ENCODE measurements at places on chromosomes 6 and 20.

DNA sequence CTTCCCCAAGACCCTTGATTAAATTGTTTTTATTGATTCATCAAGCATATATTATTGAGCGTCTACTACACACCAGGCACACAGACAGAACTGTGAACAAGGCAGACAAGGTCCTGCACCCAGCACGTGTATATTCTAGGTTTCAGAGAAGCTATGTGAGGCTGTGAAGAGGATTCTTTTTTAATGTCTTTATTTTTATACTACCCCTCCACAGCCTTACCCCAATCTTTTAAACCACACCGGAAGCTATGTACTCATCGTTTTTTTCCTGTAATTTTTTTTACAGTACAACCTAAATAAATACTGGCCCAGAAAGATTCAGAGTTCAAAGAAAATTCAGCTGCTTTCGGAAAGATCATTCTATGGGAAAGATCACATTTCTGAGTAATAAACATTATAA, 10.0 kb downstream of the SGK1 start:
- no peak for DNase-seq

DNA sequence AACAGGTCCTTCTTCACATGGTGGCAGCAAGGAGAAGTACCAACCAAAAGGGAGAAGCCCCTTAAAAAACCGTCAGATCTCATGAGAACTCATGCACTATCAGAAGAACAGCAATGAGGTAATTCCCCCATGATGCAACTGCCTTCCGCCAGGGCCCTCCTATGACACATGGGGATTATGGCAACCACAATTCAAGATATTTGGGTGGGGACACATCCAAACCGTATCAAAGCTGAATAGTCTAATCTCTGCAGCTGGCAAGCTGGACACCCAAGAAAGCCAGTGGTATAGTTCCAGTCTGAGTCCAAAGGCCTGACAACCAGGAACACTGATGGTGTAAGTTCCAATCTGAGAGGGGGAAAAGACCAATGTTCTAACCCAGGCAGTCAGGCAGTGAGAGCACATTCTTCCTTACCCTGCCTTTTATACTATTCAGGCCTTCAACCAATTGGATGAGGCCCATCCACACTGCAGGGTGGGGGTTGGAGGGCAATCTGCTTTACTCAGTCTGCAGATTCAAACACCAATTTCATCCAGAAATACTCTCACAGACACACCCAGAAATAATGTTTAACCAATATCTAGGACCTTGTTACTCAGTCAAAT, 17.9 kb upstream of the CNKSR3 start:
- no peak for DNase-seq

DNA sequence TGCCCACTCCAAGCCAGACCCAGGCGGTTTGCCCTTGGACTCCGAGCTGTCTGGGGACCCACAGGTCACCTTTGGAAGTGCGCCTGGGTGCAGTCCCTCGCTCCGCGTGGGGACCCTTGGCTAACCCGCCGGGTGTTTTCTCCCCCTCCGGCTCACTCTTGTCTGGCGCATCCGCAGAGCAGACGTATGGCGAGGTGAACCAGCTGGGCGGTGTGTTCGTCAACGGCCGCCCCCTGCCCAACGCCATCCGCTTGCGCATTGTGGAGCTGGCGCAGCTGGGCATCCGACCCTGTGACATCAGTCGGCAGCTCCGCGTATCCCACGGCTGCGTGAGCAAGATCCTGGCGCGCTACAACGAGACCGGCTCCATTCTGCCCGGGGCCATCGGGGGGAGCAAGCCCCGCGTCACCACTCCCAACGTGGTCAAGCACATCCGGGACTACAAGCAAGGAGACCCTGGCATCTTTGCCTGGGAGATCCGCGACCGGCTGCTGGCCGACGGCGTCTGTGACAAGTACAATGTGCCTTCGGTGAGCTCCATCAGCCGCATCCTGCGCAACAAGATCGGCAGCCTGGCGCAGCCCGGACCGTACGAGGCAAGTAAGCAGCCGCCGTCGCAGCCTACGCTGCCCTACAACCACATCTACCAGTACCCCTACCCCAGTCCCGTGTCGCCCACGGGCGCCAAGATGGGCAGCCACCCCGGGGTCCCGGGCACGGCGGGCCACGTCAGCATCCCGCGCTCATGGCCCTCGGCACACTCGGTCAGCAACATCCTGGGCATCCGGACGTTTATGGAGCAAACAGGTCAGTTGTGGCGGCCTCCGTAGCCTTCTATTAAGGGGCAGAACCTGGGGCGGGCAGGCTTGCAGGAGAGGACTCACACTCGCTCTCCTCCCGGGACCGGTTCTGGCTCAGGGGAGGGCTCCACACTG, 1.1 kb downstream of the PAX1 start:
- DNase-seq, result no peak

GRCh38 chr6:43807228-43808061, 37.4 kb downstream of the VEGFA start:
- DNase-seq, result no peak

- no peak for DNase-seq
These were observed 48.2 kb upstream of the TLDC2 start for GRCh38 chr20:36827541-36828279.

All from effector CD4-positive, alpha-beta T cell (primary cell).